Activated T-helper 1 cell treated with anti-CD3 and anti-CD28 coated beads, Interleukin-12 subunit alpha, Interleukin-12 subunit beta, Interleukin-2, Interleukin-4 antibody, amounts not matched to agents 30 ng/mL and 10 ng/mL and 1 ng/mL, durations not matched to agents 14 hours and 24 hours and 36 hours (primary cell): ENCODE measurements at places on chromosomes 7 and 10. TPM values are rescaled to one million over a fixed set of nuclear protein-coding genes. Genes with fewer than 3 reads are reported as not detected.

GRCh38 chr7:7884855-7885254 lies 83.7 kb upstream of the GLCCI1 start:
- no peak for DNase-seq
- H3K27ac ChIP-seq = no peak overlapping the region
- no peak overlapping the region for H3K4me3 ChIP-seq
- peaks cover 5% of the 10 kb centered on the region for H3K36me3 ChIP-seq
- H3K4me1 ChIP-seq = no peaks in the 10 kb centered on the region
- H3K27me3 ChIP-seq = no peaks in the 10 kb centered on the region

- H3K36me3 ChIP-seq = no peaks in the 10 kb centered on the region
- H3K4me1 ChIP-seq = peaks cover 38% of the 10 kb centered on the region
Measured at GRCh38 chr7:99137411-99138180, 6.3 kb downstream of the SMURF1 start.

DNA sequence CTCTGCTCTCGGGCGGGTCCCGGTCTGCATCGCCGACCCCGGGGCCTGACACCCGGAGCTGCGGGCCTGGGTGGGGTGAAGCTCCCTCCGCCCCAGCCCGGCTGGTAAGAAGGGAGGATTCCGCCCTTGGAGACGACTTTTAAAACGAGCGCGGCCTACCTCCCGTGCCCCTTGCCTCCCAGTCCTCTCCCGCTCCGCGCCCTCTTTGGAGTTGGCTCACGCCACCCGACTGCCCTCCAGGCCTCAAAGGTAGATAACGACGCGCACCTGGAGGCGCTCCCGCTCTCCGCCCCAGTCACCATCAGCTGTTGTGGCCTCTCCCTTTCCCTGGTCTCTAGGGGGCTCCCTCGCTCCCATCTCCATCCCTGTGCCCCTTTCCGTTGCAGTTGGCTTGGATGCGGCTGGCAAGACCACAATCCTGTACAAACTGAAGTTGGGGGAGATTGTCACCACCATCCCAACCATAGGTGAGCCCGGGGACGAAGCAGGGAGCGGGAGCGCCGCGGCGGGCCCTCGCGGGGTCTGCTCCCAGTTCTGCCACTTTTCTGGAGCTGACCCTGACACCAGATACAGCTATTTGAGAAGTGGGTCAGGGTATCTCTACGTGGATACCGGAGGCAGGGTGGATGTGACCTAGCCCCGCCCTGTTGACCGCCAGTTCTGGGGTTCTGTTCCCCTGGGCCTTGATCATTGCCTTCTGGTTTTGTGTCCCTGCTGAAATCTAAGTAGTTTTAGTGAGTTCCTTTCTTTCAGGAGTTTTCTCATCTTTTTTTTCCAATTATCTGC lies 679 bp downstream of the ARF5 start:
- peaks cover 24% of the 10 kb centered on the region for H3K36me3 ChIP-seq
- H3K27ac ChIP-seq = peak overlapping the region; percentile 97
- peaks cover 3% of the 10 kb centered on the region for H3K27me3 ChIP-seq
- no peak for DNase-seq
- H3K4me3 ChIP-seq = peak overlapping the region; percentile 98

GRCh38 chr7:77254429-77254828 lies 54.8 kb upstream of the FGL2 start:
- H3K27ac ChIP-seq = no peak overlapping the region
- DNase-seq = no peak
- no peak overlapping the region for H3K4me3 ChIP-seq

DNA sequence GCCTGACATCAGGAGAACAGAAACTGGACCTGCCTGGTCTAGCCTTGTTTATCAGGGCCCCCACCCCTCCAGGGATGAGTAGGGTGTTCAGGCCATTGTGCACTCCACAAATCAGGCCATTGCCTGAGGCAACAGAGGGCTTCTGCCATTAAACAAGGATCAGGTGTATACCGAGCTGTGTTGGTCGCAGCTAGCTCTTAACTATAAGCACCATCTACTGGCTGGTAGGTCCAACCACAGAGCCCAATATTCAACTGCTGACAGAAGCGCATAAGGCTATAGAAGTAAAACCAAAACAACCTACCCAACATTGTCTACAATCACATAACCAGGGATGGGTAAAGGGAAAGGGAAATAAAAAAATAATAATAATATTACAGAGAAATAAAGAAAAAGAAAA lies 451.7 kb upstream of the TEX47 start:
- no peak overlapping the region for H3K4me3 ChIP-seq
- no peak for DNase-seq
- H3K27me3 ChIP-seq = no peaks in the 10 kb centered on the region
- no peaks in the 10 kb centered on the region for H3K4me1 ChIP-seq
- H3K27ac ChIP-seq = no peak overlapping the region

DNA sequence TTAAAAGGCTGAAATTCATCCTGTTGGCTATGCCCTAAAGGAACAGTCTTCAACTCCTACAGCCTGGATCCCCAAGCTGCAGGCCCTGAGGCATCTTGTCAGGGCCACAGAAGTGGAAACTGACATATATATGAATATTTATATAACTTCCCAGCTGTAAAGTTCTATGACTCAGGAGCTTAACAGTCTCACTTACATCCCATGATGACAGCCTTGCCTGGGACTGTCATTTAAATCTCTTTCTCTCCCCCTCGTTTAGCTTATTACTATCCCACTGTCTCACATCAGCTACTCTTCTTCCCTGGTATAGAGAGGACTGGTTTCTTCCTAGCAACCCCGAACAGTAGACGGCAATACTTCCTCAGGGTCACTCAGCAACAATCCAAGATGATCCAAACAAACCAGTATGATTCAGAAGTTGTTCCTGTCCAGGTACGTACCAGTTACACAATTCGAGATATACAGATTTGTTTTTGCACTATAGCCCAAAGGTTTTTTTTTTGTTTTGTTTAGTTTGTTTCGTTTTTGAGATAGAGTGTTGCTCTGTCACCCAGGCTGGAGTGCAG lies 22.7 kb downstream of the KIAA1549 start:
- DNase-seq = no peak
- no peaks in the 10 kb centered on the region for H3K36me3 ChIP-seq
- H3K27me3 ChIP-seq = peaks cover 13% of the 10 kb centered on the region
- H3K27ac ChIP-seq = no peak overlapping the region

- H3K36me3 ChIP-seq = no peaks in the 10 kb centered on the region
- no peak for DNase-seq
- H3K27me3 ChIP-seq = no peaks in the 10 kb centered on the region
- no peak overlapping the region for H3K27ac ChIP-seq
Measured at GRCh38 chr7:33494474-33494873, 365.1 kb downstream of the BBS9 start.

The GIMAP4 gene
- 84.2 and 87.4 TPM in 2 replicates for total RNA-seq

GRCh38 chr7:47373871-47374451 lies 207.9 kb downstream of the TNS3 start:
- no peaks in the 10 kb centered on the region for H3K4me1 ChIP-seq
- no peak overlapping the region for H3K27ac ChIP-seq
- no peaks in the 10 kb centered on the region for H3K36me3 ChIP-seq
- no peak overlapping the region for H3K4me3 ChIP-seq
- no peaks in the 10 kb centered on the region for H3K27me3 ChIP-seq

The SPDYE8 gene
- not detected in 2 replicates for total RNA-seq

The GTF2IRD1 gene
- 0.96 and 1.6 TPM in 2 replicates for total RNA-seq

DNA sequence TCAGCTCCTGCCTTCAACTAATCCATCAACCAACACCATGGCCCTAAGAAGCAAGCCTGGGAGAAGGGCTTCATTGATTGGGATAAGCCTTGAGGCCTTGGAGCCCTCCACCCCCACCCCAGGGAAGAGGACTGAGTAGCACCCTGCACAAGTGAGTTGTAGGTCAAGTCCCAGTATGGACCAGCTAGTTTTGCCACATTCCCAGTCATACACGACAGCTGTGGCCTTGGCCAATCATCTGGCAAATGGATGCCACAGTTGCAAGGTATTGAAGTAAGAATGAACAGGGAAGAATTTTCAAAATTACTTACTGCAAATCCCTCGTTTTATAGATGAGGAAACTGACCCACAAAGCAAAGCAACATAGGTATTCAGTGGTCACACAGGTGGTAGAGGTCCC lies 109.7 kb downstream of the STRA8 start:
- no peaks in the 10 kb centered on the region for H3K4me1 ChIP-seq
- H3K4me3 ChIP-seq = no peak overlapping the region
- no peak overlapping the region for H3K27ac ChIP-seq
- peaks cover 3% of the 10 kb centered on the region for H3K27me3 ChIP-seq

- peaks cover 7% of the 10 kb centered on the region for H3K4me1 ChIP-seq
- H3K27me3 ChIP-seq = peaks cover 8% of the 10 kb centered on the region
- H3K4me3 ChIP-seq = no peak overlapping the region
Measured at GRCh38 chr10:44946205-44946604, 13.4 kb upstream of the RASSF4 start.

The MYL10 gene
- total RNA-seq = not detected in 2 replicates

DNA sequence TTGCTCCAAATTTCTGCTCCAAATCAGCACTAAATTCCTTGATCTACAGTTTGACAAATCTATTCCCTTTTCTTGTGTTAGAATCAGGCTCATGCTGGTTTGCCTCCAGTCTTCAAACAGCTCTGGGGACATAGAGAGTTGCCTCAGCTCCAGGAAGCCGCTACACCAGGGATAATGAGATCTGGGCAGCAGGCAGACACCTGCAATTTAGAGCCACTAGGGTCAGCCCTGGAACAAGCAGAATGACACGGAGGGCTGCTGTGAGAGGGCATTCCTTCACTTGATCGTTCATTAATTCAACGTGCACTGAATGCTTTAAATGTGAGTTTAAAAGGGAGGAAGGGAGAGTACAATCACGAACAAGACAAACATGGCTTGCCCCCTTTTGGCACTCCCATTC lies 3.7 kb upstream of the ELMO1 start:
- DNase-seq = no peak
- H3K27me3 ChIP-seq = peaks cover 17% of the 10 kb centered on the region
- H3K36me3 ChIP-seq = peaks cover 5% of the 10 kb centered on the region
- peaks cover 21% of the 10 kb centered on the region for H3K4me1 ChIP-seq

GRCh38 chr10:122258136-122259074 lies 12.7 kb upstream of the BTBD16 start:
- H3K27me3 ChIP-seq = peaks cover 3% of the 10 kb centered on the region
- no peaks in the 10 kb centered on the region for H3K36me3 ChIP-seq
- DNase-seq = no peak
- no peaks in the 10 kb centered on the region for H3K4me1 ChIP-seq
- H3K27ac ChIP-seq = no peak overlapping the region
- H3K4me3 ChIP-seq = no peak overlapping the region

The AOC1 gene
- total RNA-seq = not detected in 2 replicates

DNA sequence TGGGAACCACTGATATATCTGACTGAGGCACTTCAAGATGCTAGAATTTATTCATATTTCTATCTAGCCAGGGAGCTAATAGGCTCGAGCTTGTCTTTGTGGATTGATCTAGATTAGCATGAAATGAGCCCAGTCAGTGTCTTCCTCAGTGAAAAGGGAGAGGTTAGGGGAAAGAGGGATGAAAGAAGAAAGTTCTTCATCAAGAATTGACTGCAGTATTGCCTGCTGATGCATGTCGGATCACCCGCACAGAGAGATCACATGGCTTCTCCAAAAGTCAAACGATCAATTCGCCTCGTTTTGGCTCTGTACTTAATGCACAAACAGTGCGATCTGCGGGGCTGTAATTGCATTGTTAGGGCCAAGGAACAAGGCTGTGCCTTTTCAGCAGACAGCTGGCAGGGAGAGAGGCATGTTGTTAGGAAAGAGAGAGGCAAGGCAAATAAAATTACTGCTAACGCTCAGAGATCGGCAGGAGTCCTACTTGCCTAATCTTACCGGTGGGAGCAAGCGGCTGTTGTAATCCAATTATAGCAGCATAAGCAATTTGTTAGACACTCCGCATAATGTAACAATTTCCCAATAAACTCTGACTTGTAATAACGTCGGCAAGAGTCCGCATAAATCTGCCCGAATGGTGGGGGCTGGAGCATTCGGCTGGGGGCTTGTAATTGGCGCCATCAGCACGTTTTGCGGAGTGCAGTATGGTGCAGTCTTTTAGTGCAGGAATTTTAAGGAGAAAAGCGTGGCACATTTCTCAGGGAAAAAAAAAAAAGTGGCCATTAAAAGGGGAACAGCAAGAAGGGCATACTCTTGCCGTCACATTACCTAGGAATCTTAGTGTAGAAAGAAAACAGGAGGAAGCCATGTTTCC lies 102.1 kb downstream of the POLL start:
- H3K27ac ChIP-seq = no peak overlapping the region
- DNase-seq = no peak
- H3K4me3 ChIP-seq = no peak overlapping the region
- no peaks in the 10 kb centered on the region for H3K4me1 ChIP-seq
- H3K36me3 ChIP-seq = peaks cover 5% of the 10 kb centered on the region
- peaks cover 10% of the 10 kb centered on the region for H3K27me3 ChIP-seq

The CACNB2 gene
- total RNA-seq = 0.13 TPM in 1 of 2 replicates, not detected in the other

- DNase-seq = no peak
- H3K27ac ChIP-seq = no peak overlapping the region
- peaks cover 12% of the 10 kb centered on the region for H3K27me3 ChIP-seq
- no peak overlapping the region for H3K4me3 ChIP-seq
- H3K36me3 ChIP-seq = no peaks in the 10 kb centered on the region
Measured at GRCh38 chr7:112414855-112415490, 35.3 kb upstream of the IFRD1 start.

GRCh38 chr7:24778543-24779282 lies 21.4 kb upstream of the GSDME start:
- H3K4me1 ChIP-seq = peaks cover 6% of the 10 kb centered on the region
- H3K36me3 ChIP-seq = peaks cover 17% of the 10 kb centered on the region
- no peak overlapping the region for H3K27ac ChIP-seq
- H3K4me3 ChIP-seq = no peak overlapping the region
- H3K27me3 ChIP-seq = no peaks in the 10 kb centered on the region
